ENCODE measurements at places on chromosomes 16 and 17.

- no peak for DNase-seq
Measured at GRCh38 chr16:1053121-1053521, 19.4 kb upstream of the SSTR5 start.

- DNase-seq: no peak
Measured at GRCh38 chr17:50079334-50080095, 15.6 kb upstream of the PDK2 start.

- DNase-seq: no peak
Measured at GRCh38 chr17:12180644-12181261, 160.1 kb downstream of the MAP2K4 start.

DNA sequence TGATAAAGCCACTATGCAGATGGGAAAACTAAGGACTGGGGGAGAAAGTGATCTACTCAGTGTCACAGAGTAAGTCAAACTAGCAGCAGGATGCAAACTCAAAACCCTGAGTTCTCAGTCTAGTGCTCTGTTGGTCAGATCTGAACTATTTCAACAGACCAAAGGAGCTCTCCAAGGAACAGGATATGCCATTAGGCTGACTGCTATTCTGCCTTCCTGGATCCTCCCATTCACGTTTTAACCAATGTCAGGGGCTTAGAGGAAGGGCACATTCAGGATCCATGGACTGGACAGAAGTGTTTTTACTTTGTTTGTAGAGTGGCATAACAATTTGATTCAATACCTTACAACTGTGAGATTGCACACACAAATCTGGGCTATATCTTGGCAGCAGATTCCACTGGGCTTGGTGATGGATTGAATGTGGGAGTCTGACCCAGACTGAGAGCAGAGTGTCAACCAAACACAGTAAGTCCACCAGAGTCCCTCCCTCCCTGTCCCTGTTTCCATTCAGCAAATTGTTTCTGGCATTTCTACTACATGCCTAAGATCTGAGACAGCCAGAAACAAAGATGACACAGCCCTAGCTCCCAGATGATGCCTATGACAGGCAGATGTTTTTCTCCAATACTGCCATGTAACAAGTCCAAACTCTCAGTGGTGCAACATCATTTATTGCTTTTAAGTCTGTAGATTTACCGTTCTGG is 337.8 kb upstream of the CDH5 start:
- no peak for DNase-seq

DNA sequence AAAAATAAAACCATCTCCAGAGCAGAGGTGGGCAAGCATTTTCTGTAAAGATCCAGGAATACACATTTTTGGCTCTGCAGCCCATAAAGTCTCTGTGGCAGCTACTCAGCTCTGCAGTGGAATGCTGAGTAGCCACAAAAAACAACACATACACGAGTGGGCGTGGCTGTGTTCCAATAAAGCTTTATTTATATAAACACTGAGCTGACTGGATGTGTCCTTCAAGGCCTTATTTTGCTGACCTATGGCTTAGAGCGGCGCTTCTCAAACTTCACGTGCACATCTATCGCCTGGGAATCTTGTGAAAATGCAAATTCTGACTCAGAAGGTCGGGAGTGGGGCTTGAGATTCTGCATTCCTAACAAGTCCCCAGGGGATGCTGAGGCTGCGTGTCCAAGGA is 39.7 kb downstream of the XYLT1 start:
- no peak for DNase-seq

GRCh38 chr16:1579214-1579613 is 32.7 kb downstream of the IFT140 start:
- DNase-seq: no peak

GRCh38 chr17:42378959-42379594 is 9.2 kb downstream of the STAT3 start:
- no peak for DNase-seq

GRCh38 chr17:7080456-7081041 is 498 bp upstream of the CLEC10A start:
- no peak for DNase-seq

GRCh38 chr16:78792952-78793351 is 693.5 kb downstream of the WWOX start:
- no peak for DNase-seq

- DNase-seq: no peak
Measured at GRCh38 chr17:74424117-74424516, 7.8 kb upstream of the GPRC5C start.

- DNase-seq: no peak
Measured at GRCh38 chr17:8991514-8992285, 26.2 kb upstream of the PIK3R5 start.

DNA sequence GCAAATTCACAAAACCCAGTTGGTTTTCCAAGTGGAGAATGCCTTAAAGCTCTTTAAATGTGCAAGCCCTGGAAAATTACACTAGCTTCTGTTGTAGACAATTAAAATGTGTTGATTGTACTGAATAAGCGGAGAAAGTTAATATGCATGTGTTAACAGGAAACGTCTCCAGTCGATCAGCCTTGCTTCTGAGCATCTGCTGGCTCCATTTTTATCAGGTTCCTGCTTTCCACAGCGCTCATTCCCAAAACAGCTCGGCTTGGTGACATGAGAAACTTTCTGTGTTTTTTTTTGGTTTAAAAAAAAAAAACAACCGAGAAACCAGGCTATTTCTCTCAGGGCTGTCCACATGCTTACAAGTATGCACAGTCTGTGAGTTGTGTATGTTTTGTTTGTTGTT is 60.7 kb downstream of the VPS35L start:
- no peak for DNase-seq

GRCh38 chr16:14502256-14502875 is 127.7 kb downstream of the PARN start:
- no peak for DNase-seq

GRCh38 chr16:16025214-16025968 is 76.0 kb downstream of the ABCC1 start:
- DNase-seq: no peak
